Activated CD8-positive, alpha-beta memory T cell treated with anti-CD3 and anti-CD28 coated beads for 1 hour (primary cell): ENCODE measurements at places on chromosomes 16 and 17.

DNA sequence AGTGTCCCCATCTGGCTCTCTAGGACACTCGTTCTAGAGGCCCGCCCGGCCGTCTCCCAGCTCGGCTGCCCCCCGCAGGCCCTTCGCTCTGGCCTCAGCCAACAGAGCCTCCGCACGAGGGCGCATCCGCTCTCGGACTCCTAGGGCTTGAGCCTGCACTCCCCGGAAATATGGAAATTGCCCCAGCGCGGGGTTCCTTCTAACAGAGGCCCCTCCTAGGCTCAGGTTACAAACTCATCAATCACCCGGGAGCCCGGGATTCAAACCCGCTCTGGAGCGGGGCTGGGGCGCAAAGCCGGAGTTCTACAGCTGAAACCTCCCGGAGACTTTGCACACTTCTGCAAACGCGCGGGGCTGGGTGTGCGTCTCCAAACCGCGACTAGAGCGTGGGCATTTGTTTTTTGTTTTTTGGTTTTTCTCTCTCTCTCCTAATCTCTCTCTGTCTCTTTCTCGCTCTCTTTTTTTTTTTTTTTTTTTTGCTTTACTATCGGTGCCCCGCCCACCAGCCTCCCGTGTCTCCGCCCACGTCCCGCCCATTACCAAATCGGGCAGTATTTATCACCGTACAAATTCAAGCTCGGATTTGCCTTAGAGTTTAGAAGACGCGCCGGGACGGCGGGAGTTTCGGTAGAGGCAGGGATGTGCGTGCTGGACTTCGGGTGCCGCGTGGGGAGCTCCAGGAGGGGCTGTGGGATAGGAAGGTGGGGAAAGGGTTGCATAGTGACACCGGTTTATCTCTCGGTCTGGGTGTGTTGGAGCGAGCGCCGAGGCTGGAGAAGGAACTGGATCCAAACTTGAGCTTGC, 2.4 kb upstream of the FOXL1 start:
- DNase-seq, result no peak

GRCh38 chr17:80845863-80846671, 145.6 kb upstream of the CHMP6 start:
- DNase-seq, result no peak

DNA sequence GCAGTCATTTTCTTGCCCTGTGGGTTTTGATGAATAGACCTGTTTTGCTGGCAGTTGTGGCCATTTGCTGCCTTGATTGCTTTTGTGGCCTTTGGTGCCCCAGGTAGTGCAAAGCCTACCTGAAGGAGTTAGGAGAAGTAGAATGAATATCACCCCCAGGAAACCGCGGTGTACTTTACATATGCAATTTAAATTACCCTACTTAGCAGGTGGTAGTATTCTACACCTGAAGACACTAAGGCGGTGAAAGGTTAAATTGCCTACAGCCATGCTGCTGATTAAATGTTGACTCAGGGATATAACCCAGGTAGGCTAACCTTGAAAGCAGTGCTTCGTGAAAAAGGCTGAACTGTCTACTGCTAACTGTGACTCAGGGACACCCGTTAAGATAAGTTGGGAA, 27.2 kb upstream of the WWOX start:
- DNase-seq, result no peak

GRCh38 chr16:22206842-22207714, 1.0 kb downstream of the EEF2K start:
- no peak for DNase-seq

GRCh38 chr17:43988301-43988700, 16.1 kb upstream of the NAGS start:
- no peak for DNase-seq

- DNase-seq, result no peak
Measured at GRCh38 chr16:64983231-64983630, 138.6 kb downstream of the CDH11 start.

DNA sequence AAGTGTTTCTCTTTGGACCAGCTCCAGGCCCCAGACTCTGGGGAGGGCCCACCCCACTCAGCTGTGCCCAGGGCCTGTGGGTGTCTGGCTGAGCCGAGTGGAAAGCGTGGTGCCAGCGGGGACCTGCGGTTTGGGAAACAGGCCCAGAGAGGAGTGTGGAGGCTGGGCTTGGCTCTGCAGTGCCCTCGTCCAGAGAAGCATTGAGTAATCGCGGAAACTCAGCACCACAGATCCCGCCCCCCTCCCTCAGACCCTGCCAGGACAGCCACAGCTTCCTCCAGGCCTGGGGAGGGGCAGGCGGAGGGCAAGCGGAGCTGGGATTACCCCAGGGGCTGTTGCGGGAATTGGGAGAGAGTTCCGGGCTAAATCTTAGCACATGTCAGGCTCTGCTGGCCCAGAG, 14.6 kb upstream of the PITPNA start:
- no peak for DNase-seq

DNA sequence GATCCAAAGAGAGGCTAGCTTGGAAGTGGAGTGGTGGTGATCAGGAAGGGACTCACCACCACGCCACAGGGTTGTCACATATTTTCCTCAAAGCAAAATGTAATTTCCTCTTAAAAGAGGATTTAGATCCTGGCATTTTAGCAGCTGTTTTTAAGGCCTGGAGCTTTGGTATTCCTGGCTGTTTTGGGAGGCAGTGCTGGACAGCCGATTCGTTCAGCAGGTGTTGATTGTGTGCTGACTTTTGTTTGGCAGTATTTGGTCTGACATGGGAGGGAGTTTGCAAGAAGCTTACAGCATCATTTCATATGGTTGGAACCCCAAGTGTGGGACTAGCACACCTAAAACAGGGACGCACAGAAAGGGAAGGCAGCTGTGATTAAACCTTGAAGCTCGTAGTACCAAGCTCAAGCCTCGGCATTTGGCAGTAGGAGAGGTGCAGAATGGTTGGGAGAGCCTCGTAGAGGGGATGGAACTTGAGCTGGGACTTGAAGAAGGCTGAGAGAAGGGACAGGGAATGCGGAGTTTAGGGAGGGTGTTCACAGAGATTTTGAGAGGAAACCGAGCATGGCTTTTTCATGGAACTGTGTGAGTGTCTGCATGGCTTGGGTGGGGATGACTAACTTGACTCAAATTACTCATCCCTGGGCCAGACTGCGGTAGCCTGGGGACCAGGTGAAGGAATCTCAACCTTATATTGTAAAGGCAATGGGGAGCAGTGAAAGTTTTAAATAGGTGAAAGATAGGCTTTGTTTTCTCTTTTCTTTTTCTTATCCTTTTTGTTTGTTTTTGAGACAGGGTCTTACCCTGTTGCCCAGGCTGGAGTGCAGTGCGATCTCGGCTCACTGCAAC, 52.3 kb downstream of the RPTOR start:
- no peak for DNase-seq
